ENCODE measurements at places on chromosomes 1 and 21.

- DNase-seq, result no peak
Observed at GRCh38 chr1:68319907-68320306, 87.6 kb upstream of the WLS start.

GRCh38 chr1:8251635-8252034 is 66.3 kb upstream of the SLC45A1 start:
- no peak for DNase-seq

GRCh38 chr1:240484804-240485443 is 127.0 kb downstream of the GREM2 start:
- no peak for DNase-seq

- DNase-seq, result no peak
Observed at GRCh38 chr1:166695115-166695514, 144.2 kb upstream of the POGK start.

All from NCI-H187 (cell line).